ENCODE measurements at places on chromosomes 5 and 9. TPM values are rescaled to one million over a fixed set of nuclear protein-coding genes. Genes with fewer than 3 reads are reported as not detected.

Gene FOXI1
- total RNA-seq = not detected

- DNase-seq = no peak
- H3K4me3 ChIP-seq = no peak overlapping the region
- H3K4me1 ChIP-seq = no peaks in the 10 kb centered on the region
- no peaks in the 10 kb centered on the region for H3K27me3 ChIP-seq
- H3K36me3 ChIP-seq = no peaks in the 10 kb centered on the region
These were observed 62.1 kb downstream of the CETN3 start for GRCh38 chr5:90347462-90347861.

DNA sequence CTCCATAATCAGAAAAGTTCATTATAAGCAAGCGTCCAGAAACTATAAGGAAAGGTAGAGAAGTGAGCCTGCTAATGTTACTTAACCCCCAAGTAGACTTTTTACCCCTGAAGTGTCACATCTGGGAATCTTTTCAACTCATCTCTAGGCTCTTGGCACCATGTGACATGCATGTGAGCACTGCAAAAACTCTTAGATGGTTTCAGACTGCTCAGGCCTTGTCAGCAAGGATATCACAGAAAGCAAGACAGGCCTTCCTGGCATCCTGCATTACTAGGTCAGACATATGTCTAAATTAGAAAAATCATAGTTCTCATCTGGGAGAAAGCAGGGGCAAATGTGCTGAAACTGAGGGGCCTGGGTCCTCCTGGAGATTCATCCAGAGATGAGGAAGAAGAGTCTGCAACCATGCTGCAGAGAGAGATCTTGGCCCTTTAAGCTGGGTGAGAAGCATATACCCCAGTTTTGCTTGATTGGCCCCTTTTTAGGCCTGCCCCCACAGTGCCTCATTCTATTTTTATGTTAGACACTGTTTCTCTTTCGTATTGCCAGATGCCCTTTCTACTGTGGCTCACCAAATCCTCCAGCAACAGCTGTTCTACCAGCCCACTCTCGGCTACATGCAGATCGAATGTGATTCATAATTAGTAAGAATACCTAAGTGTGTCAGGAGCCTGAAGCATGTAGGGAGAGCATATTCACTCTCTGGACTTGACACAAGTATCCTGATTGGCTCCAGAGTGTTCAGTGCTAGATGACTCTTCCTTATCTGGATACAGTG is 19.0 kb downstream of the TMEM8B start:
- H3K27ac ChIP-seq = peak overlapping the region; percentile 46
- peaks cover 1% of the 10 kb centered on the region for H3K36me3 ChIP-seq
- no peaks in the 10 kb centered on the region for H3K27me3 ChIP-seq
- peaks cover 18% of the 10 kb centered on the region for H3K4me1 ChIP-seq
- DNase-seq = peak; percentile 75

DNA sequence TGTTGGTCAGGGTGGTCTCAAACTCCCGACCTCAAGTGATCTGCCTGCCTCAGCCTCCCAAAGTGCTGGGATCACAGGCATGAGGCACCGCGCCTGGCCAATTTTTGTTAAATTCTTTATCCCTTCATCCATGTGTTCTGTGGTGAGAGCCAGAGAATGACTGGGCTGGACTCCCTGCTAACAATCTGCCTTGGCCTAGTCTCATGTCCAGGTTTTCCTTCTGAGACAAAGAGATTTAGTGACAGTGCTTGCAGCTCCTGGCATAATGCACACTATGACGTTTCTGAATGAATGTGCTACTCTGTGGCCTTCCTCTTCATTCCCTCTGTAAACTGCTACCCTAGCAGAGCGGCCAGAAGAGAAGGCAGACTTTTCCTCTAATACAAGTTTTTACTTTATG is 79.3 kb downstream of the FOXD1 start:
- H3K4me1 ChIP-seq = peaks cover 34% of the 10 kb centered on the region
- no peak overlapping the region for H3K27ac ChIP-seq

Gene SLC46A2
- not detected for total RNA-seq

- no peak for DNase-seq
- H3K4me3 ChIP-seq = no peak overlapping the region
- H3K27me3 ChIP-seq = no peaks in the 10 kb centered on the region
- H3K36me3 ChIP-seq = no peaks in the 10 kb centered on the region
- H3K4me1 ChIP-seq = no peaks in the 10 kb centered on the region
These were observed 1825.6 kb upstream of the CDH9 start for GRCh38 chr5:28864006-28864405.

Gene CCL28
- 2.8 TPM for total RNA-seq

Gene OR2V1
- total RNA-seq = not detected

- no peak overlapping the region for H3K4me3 ChIP-seq
- no peaks in the 10 kb centered on the region for H3K27me3 ChIP-seq
- H3K36me3 ChIP-seq = no peaks in the 10 kb centered on the region
- H3K4me1 ChIP-seq = no peaks in the 10 kb centered on the region
- no peak for DNase-seq
These were observed 516.0 kb downstream of the SPATA31D1 start for GRCh38 chr9:82504620-82505019.

DNA sequence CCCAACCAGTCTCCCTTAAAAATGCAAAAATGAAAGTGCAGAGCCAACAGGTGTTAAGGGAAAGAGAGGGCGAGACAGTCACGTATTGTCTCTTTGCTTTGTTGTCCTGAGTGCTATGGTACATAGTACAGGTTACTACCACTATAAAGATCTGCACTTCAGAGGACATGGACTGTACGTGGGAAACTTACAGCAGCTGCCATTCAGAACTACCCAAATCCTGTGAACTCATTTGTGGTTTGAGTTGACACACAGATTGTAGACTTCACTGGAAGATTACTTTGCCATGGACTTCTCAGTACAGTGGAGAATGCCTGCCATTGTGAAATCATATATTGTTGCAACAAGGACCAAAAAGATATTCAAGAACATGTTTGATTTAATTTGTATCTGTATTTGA is 34.8 kb downstream of the FBXO38 start:
- H3K27me3 ChIP-seq = no peaks in the 10 kb centered on the region
- H3K36me3 ChIP-seq = peaks cover 5% of the 10 kb centered on the region
- no peak for DNase-seq
- H3K4me3 ChIP-seq = no peak overlapping the region
- H3K27ac ChIP-seq = no peak overlapping the region

Gene MYMK
- not detected for total RNA-seq

DNA sequence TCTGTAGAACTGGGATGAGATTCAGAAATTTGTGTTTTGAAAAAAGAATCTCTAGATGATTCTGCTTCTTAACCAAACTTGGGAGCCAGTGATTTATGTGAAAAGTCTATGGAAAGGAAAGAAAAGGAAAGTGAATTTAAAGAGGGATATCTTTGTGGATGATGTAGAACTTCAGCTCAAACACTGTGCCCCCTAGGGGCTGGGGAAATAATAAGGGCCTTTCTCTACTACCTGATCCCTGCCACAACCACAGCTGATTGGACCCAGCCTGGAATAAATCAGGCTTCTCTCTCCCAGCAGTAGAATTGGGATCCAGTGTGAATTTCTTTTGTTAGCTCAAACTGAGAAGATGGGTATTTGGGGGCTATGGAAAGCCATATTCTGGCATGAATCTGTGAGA is 155.0 kb downstream of the PRELID2 start:
- H3K4me1 ChIP-seq = no peaks in the 10 kb centered on the region
- no peak overlapping the region for H3K27ac ChIP-seq

DNA sequence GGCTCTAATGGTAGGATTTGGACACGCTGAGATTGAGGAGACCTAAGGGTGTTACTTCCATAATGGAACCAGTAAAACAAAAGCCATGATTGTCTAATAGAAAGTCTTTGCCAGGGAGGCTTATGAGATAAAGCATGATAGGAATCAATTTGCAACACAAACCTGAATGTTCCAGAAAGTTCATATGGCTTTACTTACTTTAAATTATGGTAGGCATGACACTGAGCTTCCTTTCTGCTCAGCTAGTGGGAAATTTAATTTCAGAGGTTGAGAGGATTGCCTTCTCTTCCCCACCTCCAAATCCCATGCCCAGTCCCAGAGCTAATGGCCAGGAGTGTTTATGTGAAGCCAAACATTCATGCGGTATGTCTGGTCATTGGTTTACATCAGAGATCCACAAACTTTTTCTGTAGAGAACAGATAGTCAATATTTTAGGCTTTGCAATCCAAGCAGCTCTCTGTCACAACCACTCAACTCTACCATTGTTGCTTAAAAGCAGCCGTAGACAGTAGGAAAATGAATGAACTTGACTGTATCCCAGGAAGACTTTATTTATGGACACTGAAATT is 114.5 kb downstream of the UGCG start:
- peaks cover 11% of the 10 kb centered on the region for H3K4me1 ChIP-seq
- no peak overlapping the region for H3K27ac ChIP-seq
- no peak for DNase-seq
- no peaks in the 10 kb centered on the region for H3K27me3 ChIP-seq
- H3K4me3 ChIP-seq = no peak overlapping the region

DNA sequence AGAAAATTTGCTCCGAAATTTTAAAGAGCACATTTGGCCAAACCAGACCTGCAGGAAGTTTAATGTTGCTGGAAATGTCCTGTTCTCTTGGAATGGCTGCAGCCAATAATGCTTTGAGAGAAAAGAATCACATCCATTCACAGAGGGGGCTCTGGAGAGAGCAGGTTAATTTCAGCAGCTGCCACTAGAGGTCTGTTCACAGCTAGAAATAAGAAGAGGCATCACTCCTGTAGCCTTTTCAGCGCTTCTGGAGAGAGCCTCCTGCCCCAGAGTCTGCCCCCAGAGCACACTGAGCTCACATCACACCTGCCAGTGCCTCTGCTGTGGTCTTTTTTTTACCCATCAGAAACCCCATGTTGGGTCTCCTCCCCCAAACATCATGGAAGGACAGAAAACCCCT is 124.8 kb upstream of the RAD23B start:
- peak; percentile 39 for DNase-seq
- no peaks in the 10 kb centered on the region for H3K4me1 ChIP-seq
- H3K27ac ChIP-seq = no peak overlapping the region
- H3K36me3 ChIP-seq = no peaks in the 10 kb centered on the region

Gene ZFP37
- total RNA-seq = 5.1 TPM

Gene FAM153A
- total RNA-seq = not detected

Gene EPB41L4B
- 1.5 TPM for total RNA-seq

GRCh38 chr9:27625751-27626150 is 52.5 kb upstream of the C9orf72 start:
- DNase-seq = no peak
- no peak overlapping the region for H3K27ac ChIP-seq
- no peaks in the 10 kb centered on the region for H3K27me3 ChIP-seq
- H3K4me1 ChIP-seq = no peaks in the 10 kb centered on the region
- no peaks in the 10 kb centered on the region for H3K36me3 ChIP-seq
- no peak overlapping the region for H3K4me3 ChIP-seq

- H3K4me3 ChIP-seq = no peak overlapping the region
- no peaks in the 10 kb centered on the region for H3K4me1 ChIP-seq
- no peak overlapping the region for H3K27ac ChIP-seq
- no peaks in the 10 kb centered on the region for H3K27me3 ChIP-seq
These were observed 43.1 kb downstream of the ADAMTS16 start for GRCh38 chr5:5183189-5183699.

DNA sequence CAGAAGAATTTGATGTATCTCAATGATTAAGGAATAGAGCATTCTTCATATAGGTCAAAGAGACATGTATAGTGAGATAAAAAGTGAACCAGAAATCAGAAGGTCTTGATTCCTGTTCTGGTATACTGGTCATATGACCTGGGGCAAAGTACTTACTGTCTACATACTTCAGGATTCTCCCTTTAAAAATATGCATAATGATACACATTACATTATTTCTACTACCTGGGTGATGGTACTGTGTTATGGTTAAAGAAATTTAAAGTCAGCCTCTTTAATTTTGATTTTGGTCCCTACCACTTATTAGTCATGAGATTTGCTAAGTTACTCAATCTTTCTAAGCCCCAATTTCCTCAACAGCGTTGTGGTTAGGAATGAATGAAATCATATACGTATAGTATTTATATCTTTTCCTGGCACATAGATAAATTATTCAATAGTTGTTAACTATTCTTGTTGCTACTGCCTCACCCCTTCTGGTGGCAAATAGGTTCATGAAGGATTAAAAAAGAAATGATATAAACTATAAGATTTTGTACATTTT is 984.1 kb downstream of the TLE4 start:
- no peak overlapping the region for H3K27ac ChIP-seq
- no peaks in the 10 kb centered on the region for H3K36me3 ChIP-seq
- peak; percentile 73 for DNase-seq
- no peaks in the 10 kb centered on the region for H3K4me1 ChIP-seq

DNA sequence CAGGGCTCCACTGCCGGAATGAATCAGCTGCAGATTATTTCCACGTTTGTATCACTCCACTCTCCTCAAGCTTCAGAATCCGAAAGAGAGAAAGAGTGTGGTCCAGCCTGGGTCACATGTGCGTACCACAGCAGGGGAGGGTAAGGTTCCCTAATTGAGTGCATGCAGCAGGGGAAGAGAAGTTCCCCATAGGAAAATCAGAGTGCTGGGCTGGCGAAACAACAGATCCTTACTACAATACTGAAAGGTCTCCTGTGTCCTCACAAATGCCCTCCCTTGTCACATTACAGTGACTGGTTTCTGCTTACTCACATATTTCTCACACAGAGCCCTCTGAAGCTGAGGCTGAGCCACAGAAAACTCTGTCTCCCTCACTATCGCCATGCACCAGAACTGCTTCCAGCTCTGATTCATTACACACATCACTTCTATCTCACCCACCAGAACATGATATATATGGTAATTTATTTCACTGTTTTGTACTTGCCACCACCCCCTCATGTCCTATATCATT is 532.2 kb upstream of the TUSC1 start:
- no peaks in the 10 kb centered on the region for H3K36me3 ChIP-seq
- peak; percentile 18 for DNase-seq
- H3K4me1 ChIP-seq = no peaks in the 10 kb centered on the region
- no peak overlapping the region for H3K27ac ChIP-seq

DNA sequence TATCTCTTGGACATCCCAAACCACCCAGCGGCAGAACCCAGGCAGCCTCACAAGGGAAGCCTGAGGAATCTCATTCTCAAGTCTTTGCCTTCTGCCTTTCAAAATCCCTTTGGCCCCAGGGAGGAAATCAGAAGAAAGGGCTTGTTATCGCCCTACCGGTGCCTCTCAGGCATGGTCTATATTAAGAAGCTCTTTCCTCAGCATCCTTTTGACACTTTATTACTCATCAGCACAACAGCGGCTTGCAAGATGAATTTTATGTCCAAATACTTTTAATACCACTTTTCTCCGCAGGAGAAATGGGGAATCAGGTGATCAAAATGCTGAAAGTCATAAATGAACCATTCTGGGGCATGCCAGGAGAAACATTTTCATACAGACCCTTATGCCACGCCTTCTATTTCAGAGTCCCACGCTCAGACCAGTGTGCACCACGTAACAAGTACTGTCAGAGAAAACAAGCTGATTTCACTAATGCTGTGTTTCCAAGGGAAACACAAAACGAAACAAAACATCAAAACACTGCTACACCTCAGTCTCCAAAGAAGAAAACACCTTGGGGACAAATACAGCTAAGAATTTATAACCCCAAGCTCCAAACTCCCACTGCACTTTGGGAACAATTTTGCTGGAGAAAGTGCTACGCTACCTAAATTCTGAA is 30.0 kb downstream of the RAPGEF1 start:
- no peaks in the 10 kb centered on the region for H3K36me3 ChIP-seq
- H3K4me1 ChIP-seq = peaks cover 24% of the 10 kb centered on the region
- H3K27ac ChIP-seq = no peak overlapping the region

GRCh38 chr5:1401536-1402138 is 43.6 kb downstream of the SLC6A3 start:
- DNase-seq = no peak
- H3K4me1 ChIP-seq = no peaks in the 10 kb centered on the region
- no peak overlapping the region for H3K4me3 ChIP-seq
- H3K36me3 ChIP-seq = no peaks in the 10 kb centered on the region
- no peak overlapping the region for H3K27ac ChIP-seq

GRCh38 chr5:113804264-113804663 is 290.8 kb downstream of the YTHDC2 start:
- no peaks in the 10 kb centered on the region for H3K4me1 ChIP-seq
- H3K27ac ChIP-seq = no peak overlapping the region
- no peak overlapping the region for H3K4me3 ChIP-seq
- H3K27me3 ChIP-seq = no peaks in the 10 kb centered on the region
